ENCODE measurements at places on chromosomes 13 and 19. TPM values are rescaled to one million over a fixed set of nuclear protein-coding genes. Genes with fewer than 3 reads are reported as not detected.

DNA sequence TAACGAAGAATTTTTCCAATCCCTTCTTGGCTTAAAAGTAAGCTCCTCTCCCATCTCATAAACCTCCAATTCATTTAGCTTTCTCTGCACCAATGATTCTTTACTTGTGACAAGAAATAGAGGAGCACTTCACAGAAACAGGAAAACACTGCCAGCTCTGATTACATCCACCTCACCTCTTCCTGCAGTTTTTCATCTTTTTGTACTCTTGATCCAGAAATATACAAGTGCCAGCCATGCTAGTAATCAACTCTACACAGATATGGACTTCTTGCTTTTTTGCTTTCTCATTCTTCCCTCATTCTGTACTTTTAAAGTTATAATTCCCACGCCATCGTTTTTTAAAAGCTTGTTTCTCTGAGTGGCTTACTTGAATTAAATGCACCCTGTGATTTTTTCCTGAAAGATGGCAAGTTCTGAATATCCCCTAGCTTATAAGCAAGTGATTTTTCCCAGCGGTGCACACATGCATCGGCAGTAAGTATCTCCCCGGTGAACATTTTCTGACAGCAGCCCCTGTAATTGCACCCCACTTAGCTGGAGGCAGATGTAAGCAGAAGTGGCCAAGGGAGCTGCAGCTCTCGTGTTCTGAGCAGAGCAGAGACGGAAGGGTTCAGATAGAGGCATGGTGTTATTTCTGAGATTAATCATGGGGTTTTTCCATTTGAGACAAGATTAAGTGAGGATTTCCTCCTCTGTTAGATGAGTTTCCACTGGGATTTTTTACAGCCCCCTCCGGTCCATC is 340.7 kb downstream of the SLC7A1 start:
- H3K4me1 ChIP-seq = no peaks in the 10 kb centered on the region
- no peak overlapping the region for H3K4me3 ChIP-seq
- H3K36me3 ChIP-seq = no peaks in the 10 kb centered on the region
- no peak for DNase-seq
- H3K27me3 ChIP-seq = no peaks in the 10 kb centered on the region

- no peak overlapping the region for H3K4me3 ChIP-seq
- DNase-seq = no peak
- peaks cover 14% of the 10 kb centered on the region for H3K36me3 ChIP-seq
- H3K27ac ChIP-seq = no peak overlapping the region
Measured at GRCh38 chr19:9849791-9850190, 14.7 kb downstream of the PIN1 start.

DNA sequence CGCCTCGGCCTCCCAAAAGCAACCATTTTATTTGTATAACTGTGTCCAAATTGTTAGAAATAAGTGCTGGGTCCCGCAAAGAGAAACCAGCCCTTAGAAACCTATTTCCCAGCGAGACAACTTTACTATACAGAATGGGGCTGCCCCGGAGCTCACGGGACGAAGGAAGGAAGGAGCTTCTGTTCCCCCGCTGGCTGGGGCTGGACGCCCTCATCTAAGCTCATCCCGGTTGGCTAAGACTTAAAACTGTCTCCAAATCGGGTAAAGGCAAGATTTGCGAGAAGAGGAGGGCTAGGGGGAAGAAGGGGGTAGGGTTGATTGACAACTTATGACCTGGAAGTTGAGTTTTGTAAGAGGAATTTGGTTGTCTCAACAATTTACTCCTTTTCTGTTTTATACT is 12.3 kb upstream of the BSG start:
- H3K4me3 ChIP-seq = no peak overlapping the region
- DNase-seq = no peak
- H3K27ac ChIP-seq = no peak overlapping the region
- H3K36me3 ChIP-seq = no peaks in the 10 kb centered on the region
- no peaks in the 10 kb centered on the region for H3K27me3 ChIP-seq
- no peaks in the 10 kb centered on the region for H3K4me1 ChIP-seq

- H3K27ac ChIP-seq = no peak overlapping the region
- no peaks in the 10 kb centered on the region for H3K4me1 ChIP-seq
- DNase-seq = no peak
- H3K27me3 ChIP-seq = no peaks in the 10 kb centered on the region
- no peaks in the 10 kb centered on the region for H3K36me3 ChIP-seq
Measured at GRCh38 chr13:109496216-109496615, 290.2 kb downstream of the IRS2 start.

- H3K36me3 ChIP-seq = no peaks in the 10 kb centered on the region
- DNase-seq = no peak
- no peaks in the 10 kb centered on the region for H3K27me3 ChIP-seq
- no peaks in the 10 kb centered on the region for H3K4me1 ChIP-seq
- no peak overlapping the region for H3K27ac ChIP-seq
- no peak overlapping the region for H3K4me3 ChIP-seq
Measured at GRCh38 chr13:43326100-43326499, 302.7 kb downstream of the DNAJC15 start.

- no peak overlapping the region for H3K4me3 ChIP-seq
- no peaks in the 10 kb centered on the region for H3K27me3 ChIP-seq
- H3K4me1 ChIP-seq = peaks cover 13% of the 10 kb centered on the region
- no peaks in the 10 kb centered on the region for H3K36me3 ChIP-seq
- DNase-seq = no peak
- no peak overlapping the region for H3K27ac ChIP-seq
Measured at GRCh38 chr13:41387576-41387975, 69.8 kb upstream of the RGCC start.

GRCh38 chr19:3606690-3607289 is at the start of gene TBXA2R:
TSS of gene TBXA2R (minus strand) at chr19:3606875. CDS start at chr19:3600634, 6,241 bp downstream.
- DNase-seq = peak; percentile 76
- peaks cover 68% of the 10 kb centered on the region for H3K4me1 ChIP-seq
- peak within 1 kb of the TSS; percentile 83 for H3K27ac ChIP-seq

DNA sequence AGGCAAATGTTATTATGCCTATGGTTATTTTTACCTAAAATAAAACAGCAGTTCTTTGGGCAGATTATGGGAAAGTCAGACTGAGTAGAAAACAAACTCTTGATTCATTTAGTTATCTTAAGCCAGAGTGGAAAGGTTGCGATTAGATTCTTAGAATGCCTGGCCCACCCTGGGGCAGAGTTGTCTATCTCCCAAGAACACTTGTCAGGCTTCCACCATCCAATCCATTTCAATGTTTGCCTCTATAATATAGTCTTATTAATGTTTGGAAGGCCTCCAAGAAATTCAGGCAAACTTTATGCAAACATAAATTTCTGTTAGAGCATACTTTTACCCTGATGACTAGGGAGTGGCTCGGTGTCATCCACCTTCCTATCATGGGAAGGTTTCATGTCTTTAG is 207.0 kb downstream of the SLITRK6 start:
- no peak overlapping the region for H3K4me3 ChIP-seq
- no peaks in the 10 kb centered on the region for H3K4me1 ChIP-seq
- H3K36me3 ChIP-seq = no peaks in the 10 kb centered on the region
- H3K27ac ChIP-seq = no peak overlapping the region
- DNase-seq = no peak

DNA sequence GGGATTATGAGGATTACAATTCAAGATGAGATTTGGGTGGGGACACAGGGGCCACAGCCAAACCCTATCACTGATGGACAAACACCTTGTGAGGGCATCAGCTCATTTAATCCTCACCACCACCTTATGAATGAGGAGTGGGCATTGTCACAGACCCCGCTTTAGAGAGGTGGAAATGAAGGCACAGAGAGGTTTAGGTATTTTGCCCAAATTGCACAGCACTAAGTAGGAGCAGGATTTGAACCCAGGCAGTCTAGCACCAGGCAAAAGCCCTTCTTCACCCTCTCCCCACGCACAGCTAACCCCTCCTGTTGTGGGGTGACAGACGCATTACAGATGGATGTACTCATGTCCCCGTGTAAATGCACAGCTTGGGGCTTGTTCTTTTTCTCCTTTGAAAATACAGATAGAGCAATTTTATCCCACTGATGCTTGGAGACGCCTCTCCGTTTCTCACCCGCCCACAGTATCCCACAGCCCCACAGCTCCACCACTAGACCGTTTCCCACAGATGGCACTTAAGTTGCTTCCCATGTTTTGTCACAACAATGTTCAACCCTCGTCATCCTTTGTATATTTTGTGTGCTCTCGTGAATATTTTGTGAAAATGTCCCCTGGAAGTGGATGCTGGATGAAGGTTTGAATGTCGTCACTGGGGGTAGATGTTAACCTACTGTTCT is 48.2 kb downstream of the ANKRD10 start:
- no peak overlapping the region for H3K27ac ChIP-seq
- peaks cover 17% of the 10 kb centered on the region for H3K4me1 ChIP-seq
- no peaks in the 10 kb centered on the region for H3K36me3 ChIP-seq
- DNase-seq = no peak
- H3K27me3 ChIP-seq = no peaks in the 10 kb centered on the region

GRCh38 chr13:43783820-43784219 is 3.0 kb downstream of the ENOX1 start:
- no peaks in the 10 kb centered on the region for H3K27me3 ChIP-seq
- H3K27ac ChIP-seq = no peak overlapping the region
- no peak overlapping the region for H3K4me3 ChIP-seq
- DNase-seq = no peak
- no peaks in the 10 kb centered on the region for H3K36me3 ChIP-seq

DNA sequence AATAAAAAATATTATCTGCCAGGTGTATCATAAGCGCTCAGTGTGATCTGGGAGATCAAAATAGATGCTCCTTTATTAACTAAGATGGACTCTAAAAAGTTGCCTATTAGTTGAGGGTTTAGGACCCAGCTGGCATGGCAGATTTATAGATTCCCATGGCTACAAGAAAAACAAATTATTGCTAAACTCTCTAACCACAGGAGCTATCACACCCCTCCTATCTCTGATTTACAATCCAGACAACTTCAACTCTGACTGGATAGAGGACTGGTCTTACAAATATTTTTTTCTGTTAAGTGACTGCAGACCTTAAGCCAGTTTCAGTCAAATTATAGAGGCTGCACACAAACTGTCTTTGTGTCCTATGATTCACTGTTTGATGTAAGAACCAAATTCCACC is 45.4 kb upstream of the MYCBP2 start:
- H3K4me1 ChIP-seq = no peaks in the 10 kb centered on the region
- no peaks in the 10 kb centered on the region for H3K36me3 ChIP-seq
- DNase-seq = no peak
- no peaks in the 10 kb centered on the region for H3K27me3 ChIP-seq
- no peak overlapping the region for H3K4me3 ChIP-seq

DNA sequence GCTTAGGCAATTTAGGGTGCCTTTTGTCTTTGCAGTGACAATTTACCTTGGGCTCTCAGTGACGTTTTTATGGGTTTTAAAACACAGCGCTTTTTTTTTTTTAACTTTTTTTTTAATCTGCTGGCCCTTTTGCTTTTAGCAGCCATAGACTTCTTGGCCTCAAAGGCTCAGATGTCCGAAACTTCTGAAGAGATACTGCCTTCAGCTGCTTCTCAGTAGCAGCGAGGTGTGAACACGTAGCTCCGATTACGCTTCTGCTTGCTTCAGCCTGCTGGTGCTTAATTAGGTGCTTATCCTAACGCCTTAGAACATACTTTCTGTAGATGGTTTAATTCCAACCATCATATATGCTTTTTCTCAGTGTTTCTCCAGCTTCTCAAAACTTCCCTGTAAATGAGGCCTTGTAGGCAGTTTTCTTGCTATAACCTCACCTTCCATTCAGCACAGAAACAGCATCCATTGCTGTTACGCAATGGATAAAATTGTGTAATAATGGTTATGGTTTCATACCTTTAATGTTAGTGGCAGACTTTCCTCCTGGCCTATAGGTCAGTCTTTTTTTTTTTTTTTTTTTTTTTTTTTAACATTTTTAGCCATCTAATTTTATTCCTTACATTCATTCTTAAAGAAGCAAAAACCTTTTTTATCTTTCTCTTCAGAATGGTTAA is 723.9 kb downstream of the GPC5 start:
- H3K27me3 ChIP-seq = no peaks in the 10 kb centered on the region
- H3K4me3 ChIP-seq = no peak overlapping the region
- DNase-seq = no peak
- H3K4me1 ChIP-seq = no peaks in the 10 kb centered on the region

DNA sequence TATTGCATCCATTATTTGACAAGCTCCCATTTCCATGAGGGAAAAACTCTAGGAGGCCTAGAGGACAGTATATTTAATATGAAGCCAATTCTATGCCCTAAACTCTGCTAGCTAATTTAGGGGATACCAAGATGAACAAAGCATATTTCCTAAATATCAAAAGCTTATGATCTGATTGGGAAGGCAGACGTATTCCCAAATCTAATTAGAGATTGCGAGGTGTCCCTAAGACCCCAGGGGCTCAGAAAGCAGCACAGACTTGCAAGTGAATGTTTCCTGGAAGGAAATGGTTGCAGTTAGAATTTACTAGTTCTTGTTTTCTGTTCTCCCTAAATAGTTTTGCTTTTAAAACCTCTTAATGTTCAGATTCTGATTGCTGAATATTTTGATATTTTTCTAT is 30.7 kb downstream of the NDFIP2 start:
- DNase-seq = no peak
- no peaks in the 10 kb centered on the region for H3K36me3 ChIP-seq
- H3K27ac ChIP-seq = no peak overlapping the region
- H3K27me3 ChIP-seq = no peaks in the 10 kb centered on the region
- peaks cover 13% of the 10 kb centered on the region for H3K4me1 ChIP-seq
- no peak overlapping the region for H3K4me3 ChIP-seq

- H3K27me3 ChIP-seq = peaks cover 5% of the 10 kb centered on the region
- no peaks in the 10 kb centered on the region for H3K4me1 ChIP-seq
- DNase-seq = no peak
- no peak overlapping the region for H3K27ac ChIP-seq
- no peak overlapping the region for H3K4me3 ChIP-seq
Measured at GRCh38 chr19:19209372-19209771, 2.4 kb upstream of the NCAN start.

- peak; percentile 86 for DNase-seq
- no peak overlapping the region for H3K4me3 ChIP-seq
- H3K27ac ChIP-seq = no peak overlapping the region
- no peaks in the 10 kb centered on the region for H3K27me3 ChIP-seq
- no peaks in the 10 kb centered on the region for H3K4me1 ChIP-seq
- H3K36me3 ChIP-seq = no peaks in the 10 kb centered on the region
Measured at GRCh38 chr13:31982540-31982939, 49.0 kb upstream of the FRY start.

DNA sequence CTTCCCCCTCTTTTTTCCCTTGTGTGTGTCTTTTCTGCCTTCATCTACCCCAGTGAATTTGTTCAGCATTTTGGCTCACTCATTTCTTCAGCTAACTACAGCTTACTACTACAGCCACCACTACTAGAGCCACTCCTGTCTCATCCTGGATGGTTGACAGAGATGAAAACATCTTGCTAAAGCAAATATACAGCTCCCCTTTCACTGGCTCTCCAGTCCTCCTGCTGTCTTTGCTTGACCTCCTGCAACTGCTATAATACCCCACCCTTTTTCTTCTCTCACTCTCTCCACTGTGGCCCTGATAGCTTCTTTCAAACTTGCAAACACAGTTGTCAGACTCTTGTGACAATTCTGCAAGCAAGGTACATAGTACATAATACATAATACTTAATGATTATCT is 523.6 kb downstream of the DCT start:
- H3K36me3 ChIP-seq = no peaks in the 10 kb centered on the region
- H3K27me3 ChIP-seq = no peaks in the 10 kb centered on the region
- no peak for DNase-seq

The KLK7 gene
- 1.5 TPM for total RNA-seq

The ZNF681 gene
- total RNA-seq = 0.67 TPM

The CDC42EP5 gene
- 15.2 TPM for total RNA-seq

The TGFBR3L gene
- 26.7 TPM for total RNA-seq

The NACC1 gene
- total RNA-seq = 27.3 TPM

The DAND5 gene
- total RNA-seq = 10.7 TPM

The OR7G1 gene
- not detected for total RNA-seq

The TRIM28 gene
- 207 TPM for total RNA-seq

All from right atrium auricular region (tissue), 2 donors.